Umbilical cord (tissue), 2 donors: ENCODE measurements at places on chromosomes 7 and 10. TPM values are rescaled to one million over a fixed set of nuclear protein-coding genes. Genes with fewer than 3 reads are reported as not detected.

DNA sequence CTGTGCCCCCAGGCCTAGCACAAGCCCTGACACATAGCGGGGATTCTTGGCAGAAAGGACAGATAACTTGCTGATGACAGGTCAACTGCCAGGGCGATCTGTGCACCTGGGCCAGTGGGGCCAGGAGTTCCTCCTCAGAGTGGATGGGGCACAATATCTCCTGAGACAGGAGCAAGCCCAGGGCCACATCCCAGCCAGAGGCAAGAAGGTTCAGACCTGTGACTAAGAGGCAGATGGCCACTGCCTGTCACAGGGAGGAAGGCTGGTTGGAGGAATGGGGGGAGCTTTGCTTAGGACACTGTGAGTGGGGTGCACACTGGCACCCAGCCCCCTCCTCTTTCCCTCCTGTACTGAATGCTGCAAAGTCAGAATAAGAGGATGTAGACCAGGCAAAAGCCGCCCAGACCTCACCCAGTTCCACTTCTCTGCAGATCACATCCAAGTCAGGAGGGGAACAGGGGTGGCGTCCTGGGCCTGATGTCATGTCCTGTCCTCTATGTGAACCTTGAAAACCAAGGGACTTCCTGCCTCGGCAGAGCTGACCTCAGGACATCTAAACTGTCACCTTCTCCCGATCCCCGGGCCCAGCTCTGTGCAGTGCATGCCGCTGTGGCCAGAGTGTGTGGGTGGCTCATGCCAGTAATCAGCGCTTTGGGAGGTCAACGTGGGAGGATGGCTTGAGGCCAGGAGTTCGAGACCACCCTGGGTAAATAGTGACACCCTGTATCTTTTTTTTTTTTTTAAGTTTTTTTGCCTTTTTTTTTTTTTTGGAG is 1.3 kb downstream of the GUSB start:
- DNase-seq, result peak; percentile 11

DNA sequence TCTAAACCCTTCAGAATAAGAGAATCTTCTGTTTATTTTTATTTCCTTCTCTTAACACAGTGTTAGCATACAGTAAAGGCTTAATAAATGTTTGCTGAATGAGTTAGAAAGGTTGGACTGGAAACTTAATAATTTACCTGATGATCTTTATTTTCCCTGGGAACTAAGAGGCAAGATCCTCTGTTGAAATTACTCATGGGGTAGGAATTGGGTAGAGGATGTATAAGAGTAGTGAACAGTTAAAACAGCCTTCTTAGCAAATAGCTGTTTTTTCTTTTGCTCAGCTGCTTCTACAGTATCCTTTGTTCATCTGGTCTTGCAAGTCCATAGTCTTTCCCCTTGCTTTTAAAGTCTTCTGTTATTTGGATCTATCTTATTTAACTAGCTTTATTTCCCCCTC is 80.0 kb downstream of the AKAP9 start:
- no peak for DNase-seq

The TRPV5 gene
- 2.9 TPM for total RNA-seq

- DNase-seq, result peak; percentile 72
Observed at GRCh38 chr10:96395931-96396877, 37.4 kb upstream of the OPALIN start.

The ZNF775 gene
- total RNA-seq, result 4.6 TPM

The VSTM4 gene
- 8.4 TPM for total RNA-seq

DNA sequence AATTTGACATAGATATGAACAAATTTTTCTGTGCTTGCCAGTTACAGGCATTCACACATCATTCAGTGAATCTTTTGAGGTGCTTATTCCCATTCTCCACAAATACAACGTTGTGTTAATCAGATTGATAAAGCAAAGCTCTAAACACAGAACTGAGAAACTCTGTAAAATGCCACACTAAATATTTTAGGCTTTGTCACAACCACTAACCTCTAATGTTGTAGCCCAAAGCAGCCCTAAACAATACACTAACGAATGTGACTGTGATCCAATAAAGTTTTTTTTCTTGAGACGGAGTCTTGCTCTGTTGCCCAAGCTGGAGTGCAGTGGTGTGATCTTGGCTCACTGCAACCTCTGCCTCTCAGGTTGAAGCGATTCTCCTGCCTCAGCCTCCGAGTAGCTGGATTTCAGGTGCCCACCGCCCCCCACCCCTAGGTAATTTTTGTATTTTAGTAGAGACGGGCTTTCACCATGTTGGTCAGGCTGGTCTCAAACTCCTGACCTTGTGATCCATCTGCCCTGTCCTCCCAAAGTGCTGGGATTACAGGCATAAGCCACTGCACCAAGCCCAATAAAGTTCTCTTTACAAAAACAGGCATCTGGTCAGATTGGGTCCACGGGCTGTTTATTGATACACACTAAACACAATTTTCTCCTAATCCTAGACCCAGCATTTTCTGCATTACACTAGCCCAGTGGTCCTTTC is 6.9 kb downstream of the CYCS start:
- DNase-seq, result no peak

GRCh38 chr7:8175929-8176369 is 86.0 kb downstream of the ICA1 start:
- DNase-seq, result no peak

DNA sequence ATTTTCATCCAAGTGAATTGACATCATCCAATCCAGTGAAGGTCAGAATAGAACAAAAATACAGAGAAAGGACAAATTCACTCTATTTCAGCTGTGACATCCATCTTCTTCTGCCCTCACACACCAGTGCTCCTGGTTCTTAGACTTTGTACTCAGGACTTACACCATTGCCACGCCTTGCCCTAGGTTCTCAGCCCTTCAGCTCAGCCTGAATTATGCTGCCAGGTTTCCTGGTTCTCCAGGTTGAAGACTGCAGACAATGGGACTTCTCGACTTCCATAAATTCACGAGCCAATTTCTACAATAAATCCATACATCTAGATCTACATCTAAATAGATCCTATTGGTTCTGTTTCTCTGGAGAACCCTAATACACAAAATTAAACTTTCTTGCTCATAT is 181.2 kb upstream of the KCND2 start:
- no peak for DNase-seq

GRCh38 chr10:70815504-70816219 is at the start of gene SGPL1:
SGPL1 (plus strand) TSS chr10:70815948; CDS start chr10:70816854, 906 bp downstream.
- DNase-seq, result peak; percentile 84

- no peak for DNase-seq
Observed at GRCh38 chr7:26944501-26945358, 80.3 kb upstream of the SKAP2 start.

- no peak for DNase-seq
Observed at GRCh38 chr7:93955304-93955703, 33.8 kb downstream of the GNG11 start.

DNA sequence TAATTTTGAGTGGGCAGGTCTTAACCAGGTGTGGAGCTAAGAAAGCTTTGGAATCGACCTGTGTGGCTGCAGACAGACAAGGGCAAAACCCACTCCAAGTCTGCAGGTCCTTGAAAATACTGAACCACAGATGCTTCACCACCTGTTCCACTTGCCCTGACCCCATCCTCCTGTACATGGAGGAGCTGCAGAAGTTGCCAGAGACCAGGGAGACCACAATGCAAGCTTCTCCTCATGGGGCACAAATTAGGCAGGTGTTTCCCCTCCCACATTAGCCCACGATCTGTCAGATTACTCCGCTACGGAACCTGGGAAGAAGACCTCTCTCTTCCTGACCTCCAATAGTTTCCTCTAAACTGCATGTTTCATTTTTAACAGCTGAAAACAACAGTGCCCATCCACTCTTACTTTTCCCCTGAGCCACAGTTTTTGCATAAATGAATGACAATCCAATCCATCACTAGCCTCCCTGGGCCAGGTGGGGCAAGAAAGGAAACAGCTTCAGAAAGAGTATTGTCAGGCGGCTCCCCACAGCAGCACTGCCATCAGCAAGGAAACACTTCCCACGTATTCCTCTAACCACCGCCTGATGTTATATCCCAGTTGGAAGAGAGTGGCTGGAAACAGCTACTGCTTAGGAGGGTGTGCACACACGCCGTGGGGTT is 141.6 kb downstream of the PRKAG2 start:
- DNase-seq, result no peak

- no peak for DNase-seq
Observed at GRCh38 chr10:79243181-79244067, 103.8 kb upstream of the PPIF start.

The NACAD gene
- 1.4 TPM for total RNA-seq

DNA sequence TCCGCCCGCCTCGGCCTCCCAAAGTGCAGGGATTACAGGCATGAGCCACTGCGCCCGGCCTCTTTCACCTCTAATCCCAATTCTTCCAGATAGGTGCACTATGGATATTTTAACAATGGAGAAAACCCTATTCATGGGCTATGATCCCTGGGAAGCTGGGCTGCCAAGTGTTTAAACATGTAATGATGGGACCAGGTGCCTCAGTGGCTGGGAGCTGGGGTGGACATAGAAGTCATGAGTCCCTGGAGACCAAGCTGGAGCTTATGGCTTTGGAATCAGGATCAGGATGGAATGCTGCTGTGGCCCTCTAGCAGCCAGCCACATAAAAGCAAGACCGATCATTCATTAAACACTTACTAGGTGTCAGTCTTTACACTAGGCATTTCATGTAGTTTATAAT is 41.8 kb upstream of the IGFBP3 start:
- no peak for DNase-seq

The CSTF2T gene
- total RNA-seq, result 26.0 TPM

DNA sequence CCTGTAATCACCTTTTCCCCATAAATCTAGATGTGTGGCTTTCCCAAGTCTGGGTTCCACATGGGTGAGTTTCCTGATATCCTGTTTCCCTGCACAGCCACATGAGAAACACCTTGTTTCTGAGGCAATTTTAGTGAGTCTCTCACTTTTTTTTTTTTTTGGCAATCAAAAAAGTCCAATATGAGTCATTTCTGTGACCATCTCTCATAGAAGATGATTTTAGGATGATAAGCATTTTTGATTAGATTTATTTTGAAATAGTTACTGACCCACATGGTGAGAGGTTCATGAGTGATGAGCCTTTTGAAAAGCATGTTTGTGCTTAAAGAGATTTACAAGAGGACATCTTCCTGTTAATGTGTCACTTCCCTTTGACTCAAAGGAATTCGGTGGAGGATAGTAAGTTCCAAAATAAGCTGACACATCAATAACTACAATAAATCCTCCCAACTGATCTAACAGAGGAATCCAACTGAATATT is 464.0 kb downstream of the INHBA start:
- DNase-seq, result no peak

- DNase-seq, result no peak
Observed at GRCh38 chr7:100676501-100677306, 3.2 kb downstream of the GNB2 start.

DNA sequence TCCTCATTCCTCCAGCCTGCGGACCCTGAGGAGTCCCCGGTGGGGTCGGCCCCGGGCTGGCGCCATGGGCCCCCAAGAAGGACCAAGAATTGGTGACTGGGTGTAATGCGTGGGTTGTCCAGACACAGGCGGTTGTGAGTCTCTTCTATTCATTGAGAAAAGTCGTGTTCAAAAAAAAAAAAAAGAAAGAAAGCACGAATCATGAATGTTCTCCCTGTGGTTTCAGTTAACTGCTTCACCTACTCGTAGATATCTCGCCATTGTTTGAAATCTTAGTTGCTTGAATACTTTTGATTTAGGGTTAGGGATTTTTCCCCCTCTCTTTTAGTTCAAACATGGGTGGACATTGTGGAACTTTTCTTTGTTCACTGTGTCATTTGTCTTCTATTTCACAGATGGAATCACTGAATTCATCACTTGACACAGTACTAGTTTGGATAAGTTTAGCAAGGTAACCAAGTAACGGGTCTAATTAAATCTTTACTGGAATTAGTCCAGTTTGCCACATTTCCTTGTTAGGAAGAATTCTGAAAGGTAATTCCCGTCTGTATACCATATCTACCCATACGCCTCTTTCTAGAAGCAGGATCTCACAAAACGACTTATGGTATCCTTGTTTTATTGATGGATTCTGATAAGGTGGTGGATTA is 775 bp downstream of the STARD3NL start:
- DNase-seq, result no peak

DNA sequence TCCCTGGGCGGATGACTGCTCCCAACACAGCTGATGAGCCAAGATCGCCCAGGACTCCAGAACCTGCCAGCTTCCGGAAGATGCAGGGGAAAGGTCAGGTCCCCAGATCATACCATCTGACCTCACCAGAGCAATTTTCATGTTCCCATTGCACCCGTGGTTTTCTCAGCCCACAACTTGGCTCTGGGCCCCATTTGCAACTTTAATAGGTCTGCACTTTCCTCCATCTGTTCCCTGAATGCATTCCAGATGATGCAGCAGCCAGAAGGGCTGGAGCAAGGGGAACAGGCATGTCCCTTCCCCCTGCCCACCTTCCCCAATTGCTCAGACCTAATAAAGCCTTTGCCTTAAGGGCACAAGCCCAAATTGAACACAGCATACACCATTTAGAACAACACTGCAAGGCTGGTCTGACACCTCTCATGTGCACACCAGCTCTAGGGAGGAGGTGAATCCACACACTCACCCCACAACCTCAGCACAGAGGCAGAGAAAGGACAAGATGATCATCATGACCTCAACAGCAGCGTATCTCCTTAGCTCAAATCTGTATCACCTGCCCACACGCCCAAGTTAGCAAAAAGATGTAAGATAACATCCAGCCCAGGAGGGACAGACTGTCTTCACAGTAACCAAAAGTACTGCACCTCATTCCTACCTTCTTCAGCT is 87.5 kb downstream of the PLXNA4 start:
- no peak for DNase-seq

DNA sequence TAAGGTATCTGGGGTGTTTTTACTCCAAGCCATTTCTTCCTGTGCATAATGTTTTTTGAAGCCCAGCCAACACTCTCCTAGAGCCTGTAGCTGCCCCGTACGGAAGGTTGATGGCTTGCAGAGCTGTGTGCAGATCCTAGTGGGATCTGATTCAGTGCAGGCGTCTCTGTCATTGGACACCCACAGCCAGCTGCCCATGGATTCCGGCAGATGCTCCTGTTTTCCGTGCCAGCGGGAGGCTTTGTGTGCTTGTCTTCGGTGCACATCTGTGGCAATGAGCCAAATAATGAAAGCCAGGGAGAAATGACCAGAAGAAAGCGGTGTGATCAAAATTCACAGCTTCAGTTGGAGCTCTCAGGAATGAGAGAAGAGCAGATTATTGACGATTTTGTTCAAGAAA is 426.4 kb downstream of the TYW1 start:
- DNase-seq, result peak; percentile 73

DNA sequence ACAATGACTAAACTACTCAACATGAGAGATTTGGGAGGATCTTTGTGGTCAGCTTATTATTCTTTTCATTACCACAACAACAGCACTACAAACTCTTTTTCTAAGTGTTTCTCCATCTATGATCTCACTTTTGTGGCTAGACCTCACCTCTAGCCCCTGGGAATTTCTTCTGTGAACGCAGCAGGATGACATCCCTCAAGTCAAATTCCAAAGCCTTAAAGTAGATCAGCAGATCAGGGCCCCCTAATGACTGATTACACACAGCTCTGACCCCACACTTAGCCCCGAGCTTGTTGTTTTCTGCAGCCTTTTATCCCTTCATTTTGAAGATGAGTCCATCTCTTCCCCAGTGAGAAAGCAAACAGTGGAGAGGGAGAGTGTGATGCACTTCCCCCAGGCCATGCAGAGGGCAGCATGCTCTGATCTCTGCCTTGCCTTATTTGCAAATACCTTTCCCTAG is 27.3 kb downstream of the TFAM start:
- no peak for DNase-seq
